T-helper 2 cell treated with Interferon-gamma antibody and Interleukin-4, amounts not matched to agents 100 ng/mL and 5 ng/mL, for 36 hours (primary cell): ENCODE measurements at places on chromosomes 5 and 9. TPM values are rescaled to one million over a fixed set of nuclear protein-coding genes. Genes with fewer than 3 reads are reported as not detected.

The TRIM36 gene
- total RNA-seq: 0.16 TPM in 1 of 2 replicates, not detected in the other

The PRR7 gene
- total RNA-seq: 6.0 and 7.4 TPM in 2 replicates

The ARL14EPL gene
- not detected in 2 replicates for total RNA-seq

The MUSK gene
- total RNA-seq: not detected in 2 replicates

The FCN1 gene
- total RNA-seq: not detected in 2 replicates

The RNF208 gene
- total RNA-seq: 3.3 and 3.8 TPM in 2 replicates

The IFNA7 gene
- not detected in 2 replicates for total RNA-seq

The SHOC1 gene
- not detected in 2 replicates for total RNA-seq

The PDZD2 gene
- total RNA-seq: not detected in 2 replicates

The PDE6A gene
- not detected in 2 replicates for total RNA-seq

The LRRC19 gene
- total RNA-seq: not detected in 2 replicates

The SLC9A3 gene
- 1.5 and 1.6 TPM in 2 replicates for total RNA-seq

The GABRG2 gene
- total RNA-seq: 0.75 TPM in 1 of 2 replicates, not detected in the other

The SLC6A7 gene
- total RNA-seq: not detected in 2 replicates

The FAM151B gene
- total RNA-seq: 0.30 and 1.0 TPM in 2 replicates

The PCDHB2 gene
- 0.09 and 0.14 TPM in 2 replicates for total RNA-seq

The GRXCR2 gene
- not detected in 2 replicates for total RNA-seq

The TPM2 gene
- 5.9 and 6.0 TPM in 2 replicates for total RNA-seq

The DBH gene
- total RNA-seq: not detected in 2 replicates

The COL15A1 gene
- total RNA-seq: 0.20 and 0.23 TPM in 2 replicates

The TPPP gene
- total RNA-seq: 0.18 and 0.34 TPM in 2 replicates

The ABLIM3 gene
- not detected in 2 replicates for total RNA-seq

The CER1 gene
- total RNA-seq: not detected in 2 replicates

The LCP2 gene
- 380 and 381 TPM in 2 replicates for total RNA-seq

The THG1L gene
- total RNA-seq: 17.0 and 20.3 TPM in 2 replicates

The SERF1A gene
- 3.0 and 5.0 TPM in 2 replicates for total RNA-seq

The CD72 gene
- 7.0 and 7.3 TPM in 2 replicates for total RNA-seq

The TAF11L9 gene
- not detected in 2 replicates for total RNA-seq

The PTPN3 gene
- total RNA-seq: 0.61 and 1.0 TPM in 2 replicates

The PCDHGA12 gene
- 0.16 and 0.18 TPM in 2 replicates for total RNA-seq

The TRPM3 gene
- not detected in 2 replicates for total RNA-seq

The GABBR2 gene
- not detected in 2 replicates for total RNA-seq

The IL5 gene
- 7.3 and 7.7 TPM in 2 replicates for total RNA-seq

The UBE2D2 gene
- 228 and 245 TPM in 2 replicates for total RNA-seq

The GABRA6 gene
- not detected in 2 replicates for total RNA-seq

The SOX30 gene
- total RNA-seq: 0.11 and 0.16 TPM in 2 replicates

The PDGFRB gene
- total RNA-seq: 1.8 and 4.1 TPM in 2 replicates

The NPR3 gene
- total RNA-seq: not detected in 2 replicates

The PCDHGB4 gene
- 0.18 and 0.23 TPM in 2 replicates for total RNA-seq

The GARIN3 gene
- not detected in 2 replicates for total RNA-seq

The PLAC8L1 gene
- total RNA-seq: 1.1 TPM in 1 of 2 replicates, not detected in the other

The ALG2 gene
- 31.8 and 33.2 TPM in 2 replicates for total RNA-seq

The SV2C gene
- total RNA-seq: 0.02 TPM in 2 replicates

The MAN1B1 gene
- 48.7 and 55.1 TPM in 2 replicates for total RNA-seq

The KCNN2 gene
- not detected in 2 replicates for total RNA-seq

The SPAG8 gene
- total RNA-seq: 0.95 and 1.4 TPM in 2 replicates

The ZNF879 gene
- total RNA-seq: 3.2 and 4.8 TPM in 2 replicates

The SHISAL2B gene
- not detected in 2 replicates for total RNA-seq

The NACC2 gene
- 3.2 and 3.7 TPM in 2 replicates for total RNA-seq

The CMYA5 gene
- total RNA-seq: 0.14 and 0.30 TPM in 2 replicates

The GARNL3 gene
- 1.0 and 1.8 TPM in 2 replicates for total RNA-seq

The TLE4 gene
- total RNA-seq: 30.9 and 32.5 TPM in 2 replicates

The NR2F1 gene
- not detected in 2 replicates for total RNA-seq

The S1PR3 gene
- total RNA-seq: 0.82 and 1.0 TPM in 2 replicates

The FSTL4 gene
- not detected in 2 replicates for total RNA-seq

The NMUR2 gene
- not detected in 2 replicates for total RNA-seq

The PCDHGB6 gene
- 0.25 and 0.41 TPM in 2 replicates for total RNA-seq

The DND1 gene
- 2.8 and 3.2 TPM in 2 replicates for total RNA-seq
